ENCODE measurements at places on chromosomes 13 and 19.

DNA sequence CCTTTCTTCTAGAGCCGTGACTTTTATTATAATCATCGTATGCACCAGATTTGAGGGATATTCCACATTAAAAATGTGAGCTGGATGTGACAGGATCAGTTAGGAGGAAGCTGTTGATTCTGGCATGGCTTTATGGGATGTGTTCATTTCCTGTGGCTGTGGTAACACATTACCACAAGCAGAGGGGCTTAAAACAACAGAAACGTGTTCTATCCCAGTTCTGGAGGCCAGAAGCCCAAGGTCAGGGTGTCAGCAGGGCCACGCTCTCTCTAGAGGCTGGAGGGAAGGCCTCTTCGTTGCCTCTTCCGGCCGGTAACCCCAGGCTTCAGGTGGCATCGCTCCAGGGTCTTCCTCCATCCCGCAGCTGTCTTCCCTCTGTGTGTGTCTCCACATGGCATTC lies 14.5 kb downstream of the MED25 start:
- no peak for DNase-seq

DNA sequence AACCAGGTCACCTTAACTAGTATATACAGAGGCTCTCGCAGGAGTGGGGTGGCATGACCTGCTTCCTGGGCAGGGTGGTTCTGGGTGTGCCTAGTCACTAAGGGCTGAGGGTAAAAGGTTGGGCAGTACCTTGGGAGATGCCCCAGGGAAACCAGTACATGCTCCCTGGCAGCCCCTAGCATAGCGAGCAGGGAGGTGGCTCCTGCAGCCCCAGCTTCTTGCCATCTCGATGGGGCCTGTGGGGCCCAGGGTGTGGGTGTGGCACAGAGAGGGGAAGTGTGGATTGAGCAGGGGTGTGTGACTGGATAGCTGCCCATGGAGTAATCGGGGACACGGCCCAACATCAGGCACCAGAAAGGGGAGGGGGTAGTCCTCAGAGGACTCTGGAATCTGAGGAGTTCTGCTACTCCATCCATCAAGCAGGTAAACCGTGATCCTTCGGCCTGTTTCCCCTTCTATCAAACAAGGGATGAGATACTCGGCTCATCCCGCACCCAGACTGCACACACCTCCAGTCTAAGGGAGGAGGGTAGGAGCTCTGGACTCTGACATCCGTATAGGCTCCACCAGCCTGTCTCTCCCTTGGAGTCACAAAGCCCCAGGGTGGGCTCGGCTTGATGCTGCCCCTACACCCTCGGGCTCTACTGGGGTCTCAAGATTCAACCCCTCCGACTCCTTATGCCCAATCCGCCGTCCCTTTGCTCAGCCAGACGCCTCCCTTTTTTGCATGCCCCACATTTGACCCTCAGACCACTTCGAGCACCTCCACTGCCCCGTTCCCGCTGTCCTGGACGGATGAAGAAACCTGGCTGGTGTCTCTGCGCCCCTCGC lies 1.1 kb downstream of the ZBTB45 start:
- DNase-seq: no peak

GRCh38 chr13:51780099-51780498 lies 23.9 kb downstream of the DHRS12 start:
- no peak for DNase-seq

DNA sequence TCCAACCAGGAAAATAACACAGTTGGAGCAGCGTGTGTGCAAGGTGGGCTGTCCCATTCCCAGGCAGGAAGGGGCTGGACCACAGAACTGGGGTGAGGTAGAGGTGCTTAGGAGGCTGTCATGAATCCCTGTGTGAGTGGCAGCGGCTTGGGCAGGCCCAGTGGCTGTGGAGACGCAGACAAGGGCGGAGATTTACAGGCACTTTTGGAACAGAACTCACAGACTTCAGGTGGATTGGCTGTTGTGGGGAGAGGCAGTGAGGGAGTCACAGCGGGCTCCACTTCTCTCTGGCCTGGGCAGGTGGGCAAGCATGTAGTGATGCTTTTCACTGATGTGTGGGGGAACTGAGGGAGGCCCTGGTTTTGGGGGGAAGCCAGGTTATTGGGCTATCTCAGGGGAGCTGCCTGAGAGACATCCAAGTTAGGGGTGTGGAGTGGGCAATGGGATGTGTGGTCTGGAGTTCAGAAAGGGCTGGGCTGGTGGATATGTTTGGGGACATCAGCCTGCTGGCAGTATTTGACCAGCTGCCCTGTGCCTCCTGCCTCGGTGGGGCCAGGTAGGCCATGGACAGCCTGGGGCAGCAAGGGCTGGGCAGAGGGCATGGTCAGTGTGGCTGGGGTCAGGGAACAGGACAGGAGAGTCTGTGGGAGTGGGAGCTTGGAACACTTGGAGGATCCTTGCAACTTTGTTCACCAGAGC lies 27.0 kb upstream of the ZNF492 start:
- DNase-seq: no peak

DNA sequence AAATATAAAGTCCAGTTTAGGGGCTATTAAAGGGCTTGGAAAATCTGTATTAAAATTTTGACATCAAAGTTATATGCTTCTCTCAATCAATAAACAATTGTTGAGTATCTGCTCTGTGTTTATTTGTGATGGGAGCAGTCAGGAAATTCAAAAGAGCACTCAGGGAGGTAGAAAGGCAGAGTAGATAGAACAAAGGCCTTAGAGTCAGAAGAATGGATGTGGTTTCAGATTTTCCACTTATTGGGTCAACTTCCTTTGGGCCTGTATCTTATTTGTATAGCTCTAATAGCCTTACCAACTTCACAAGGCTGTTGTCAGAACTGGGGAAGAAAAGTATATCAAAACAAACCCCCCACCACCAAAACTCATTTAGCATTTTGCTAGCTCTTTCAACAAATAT lies 302.6 kb downstream of the SPRY2 start:
- no peak for DNase-seq

- DNase-seq: no peak
Observed at GRCh38 chr13:112259511-112259910, 116.6 kb upstream of the SPACA7 start.

DNA sequence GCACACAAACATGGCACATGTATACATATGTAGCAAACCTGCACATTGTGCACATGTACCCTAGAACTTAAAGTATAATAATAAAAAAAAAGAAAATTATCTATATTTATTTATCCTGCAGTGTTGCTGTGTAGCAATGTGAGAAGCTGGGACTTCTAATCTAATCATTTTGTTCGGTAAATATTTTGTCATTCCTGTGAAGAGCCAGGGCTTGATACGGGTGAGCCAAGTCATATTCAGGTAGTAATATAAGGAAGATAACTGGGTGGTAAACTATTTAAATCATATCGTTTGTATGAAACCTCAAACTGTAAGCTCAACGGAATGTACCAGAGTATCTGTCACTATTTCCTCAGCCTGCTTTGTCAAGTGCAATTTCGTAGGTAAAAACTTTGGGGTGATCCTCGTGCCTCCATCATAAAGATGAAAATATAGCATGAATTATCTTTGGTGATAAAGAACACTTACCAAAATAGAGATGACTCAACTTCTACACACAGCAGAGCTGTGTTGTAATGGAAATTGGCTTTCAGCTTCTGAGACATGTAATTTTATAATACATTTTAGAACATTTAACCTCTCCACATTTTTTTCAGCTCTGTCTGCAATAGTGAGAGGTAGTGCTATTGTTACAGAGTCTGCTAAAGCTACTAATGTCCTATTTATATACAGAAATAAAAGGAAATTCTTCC lies 92.9 kb downstream of the PCDH9 start:
- no peak for DNase-seq

- no peak for DNase-seq
Observed at GRCh38 chr19:722553-723101, 13.9 kb downstream of the PALM start.

- no peak for DNase-seq
Observed at GRCh38 chr19:2729943-2730818, 9.0 kb upstream of the DIRAS1 start.

- no peak for DNase-seq
Observed at GRCh38 chr13:74062933-74063332, 71.3 kb downstream of the KLF12 start.

DNA sequence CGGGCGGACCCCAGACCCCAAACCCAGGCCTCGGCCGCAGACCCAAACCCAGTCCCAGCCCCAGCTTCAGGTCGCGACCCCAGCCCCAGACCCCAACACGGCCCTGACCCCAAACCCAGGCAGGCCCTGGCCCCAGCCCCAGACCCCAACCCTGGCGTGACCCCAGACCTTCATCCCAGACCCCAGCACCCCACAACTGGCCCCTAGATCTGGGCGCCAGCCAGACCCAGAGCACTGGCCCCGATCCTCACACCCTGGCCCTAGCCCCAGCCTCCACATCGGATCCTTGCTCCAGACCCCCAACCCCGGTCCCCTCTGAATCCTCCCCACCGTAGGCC lies 7.5 kb downstream of the MBD3 start:
- no peak for DNase-seq

GRCh38 chr13:99228737-99229691 lies 28.4 kb downstream of the UBAC2 start:
- DNase-seq: no peak

DNA sequence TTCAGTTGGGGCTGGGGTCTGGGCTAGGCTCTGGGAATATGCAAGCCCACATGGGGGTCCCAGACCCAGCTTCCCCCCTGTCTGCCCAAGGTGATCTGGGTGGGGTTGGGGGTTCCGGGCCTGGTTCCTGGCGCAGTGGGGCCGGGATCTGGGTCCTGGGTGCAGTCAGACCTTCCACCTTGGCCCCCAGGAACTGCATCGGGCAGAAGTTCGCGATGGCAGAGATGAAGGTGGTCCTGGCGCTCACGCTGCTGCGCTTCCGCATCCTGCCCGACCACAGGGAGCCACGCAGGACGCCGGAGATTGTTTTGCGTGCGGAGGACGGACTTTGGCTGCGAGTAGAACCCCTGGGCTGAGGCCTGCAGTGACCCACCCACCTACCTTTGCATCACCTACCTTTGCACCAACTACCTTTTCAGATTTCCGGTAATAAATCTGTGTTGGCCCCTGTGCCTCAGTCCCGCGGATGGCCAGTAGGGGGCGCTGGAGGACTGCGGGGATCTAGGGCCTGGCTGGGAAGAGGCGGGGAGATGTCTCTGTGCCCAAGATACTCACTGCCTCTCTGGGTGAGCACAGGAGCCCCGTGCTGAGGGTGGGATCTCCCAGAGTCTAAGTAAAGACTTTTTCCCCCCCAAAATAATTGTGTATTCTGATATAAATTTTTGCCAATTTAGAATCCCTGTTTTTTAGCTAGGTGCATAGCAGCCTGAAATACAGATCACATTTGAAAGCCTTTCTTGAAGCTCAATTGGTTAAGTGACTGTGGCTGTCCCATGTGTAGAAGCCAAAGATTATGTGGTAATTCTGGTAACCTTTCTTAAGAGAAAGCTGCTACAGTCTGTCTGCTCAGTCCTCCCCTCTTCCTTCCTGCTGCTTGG lies 11.5 kb upstream of the CYP4F3 start:
- DNase-seq: peak; percentile 75

- DNase-seq: no peak
Observed at GRCh38 chr13:24842549-24843274, 78.7 kb downstream of the RNF17 start.

- DNase-seq: no peak
Observed at GRCh38 chr19:32748497-32748896, 28.9 kb downstream of the TDRD12 start.

DNA sequence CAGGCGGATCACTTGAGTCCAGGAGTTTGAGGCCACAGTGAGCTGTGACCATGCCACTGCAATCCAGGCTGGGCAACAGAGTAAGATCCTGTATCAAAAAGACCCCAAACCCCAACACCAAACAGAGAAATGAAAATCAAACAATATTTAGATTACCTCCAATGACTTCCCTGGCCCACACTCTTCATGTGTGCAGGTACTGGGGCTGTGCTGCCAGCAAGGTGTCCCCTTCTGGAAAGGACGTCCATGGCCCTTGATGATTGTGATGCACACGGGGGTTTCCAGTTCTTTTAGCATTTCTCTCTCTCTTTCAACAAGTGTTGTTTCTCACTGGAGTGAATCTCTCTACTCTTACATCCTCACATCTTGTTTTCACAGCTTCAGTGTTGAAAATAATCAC lies 23.7 kb upstream of the LGALS14 start:
- no peak for DNase-seq

DNA sequence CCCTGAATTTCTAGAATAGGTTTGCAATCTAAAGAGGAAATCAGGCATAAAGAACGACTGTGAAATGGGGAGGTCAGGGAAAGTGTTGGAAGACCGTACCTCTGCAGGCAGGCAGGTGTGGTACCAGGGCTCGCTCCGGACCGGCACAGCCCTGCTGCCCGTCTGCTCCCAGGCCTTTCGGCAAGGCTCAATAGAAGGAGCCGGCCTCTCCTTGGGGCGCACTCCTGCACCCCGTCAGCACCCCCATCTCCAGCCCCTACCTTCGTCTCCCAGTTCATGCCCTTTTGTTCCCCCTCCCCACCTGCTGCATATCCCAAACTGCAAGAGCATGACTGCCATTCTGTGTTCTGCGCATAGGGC lies 139.8 kb upstream of the SOX1 start:
- DNase-seq: no peak

GRCh38 chr13:25783601-25784024 lies 268.2 kb downstream of the SHISA2 start:
- no peak for DNase-seq

DNA sequence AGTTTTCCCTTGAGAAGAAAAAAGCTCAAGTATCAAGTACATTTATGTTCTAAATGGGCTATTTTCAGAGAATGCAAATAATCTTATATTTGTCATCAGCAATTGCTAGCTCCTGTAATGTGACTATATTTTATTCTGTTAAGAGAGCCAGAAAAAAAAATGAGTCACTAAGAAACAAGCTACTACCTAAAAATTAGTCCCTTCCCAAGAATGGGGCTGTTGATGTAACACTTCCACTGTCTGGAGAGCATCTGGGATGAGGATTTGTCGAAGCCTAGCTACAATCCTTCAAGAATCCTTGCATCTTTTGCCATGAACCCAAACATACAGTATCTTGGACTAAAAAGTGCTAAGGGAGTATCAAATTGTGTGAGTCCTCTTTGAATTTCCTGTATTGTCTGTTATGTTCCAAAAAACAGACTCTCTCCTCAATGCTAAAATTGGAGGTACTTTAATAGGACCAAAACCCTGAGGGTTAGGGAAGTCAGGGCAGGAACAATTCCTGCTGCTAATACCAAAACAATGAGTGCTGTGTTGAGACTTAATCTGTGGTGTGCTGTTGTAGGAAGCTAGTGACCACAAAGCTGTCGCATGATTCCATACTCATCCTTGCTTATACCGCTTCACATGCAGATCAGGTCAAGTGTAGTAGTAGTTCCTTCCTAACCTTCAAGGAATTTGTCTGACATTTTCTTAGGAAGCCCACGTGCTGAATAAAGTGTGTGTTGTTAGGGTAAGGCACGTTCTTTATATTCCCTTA lies 4.9 kb upstream of the ZC3H13 start:
- no peak for DNase-seq
